SK-N-SH (cell line): ENCODE measurements at places on chromosomes 2 and 18. TPM values are rescaled to one million over a fixed set of nuclear protein-coding genes. Genes with fewer than 3 reads are reported as not detected.

Gene ESCO1
- polyA plus RNA-seq: 2.2 and 2.7 TPM in 2 replicates

DNA sequence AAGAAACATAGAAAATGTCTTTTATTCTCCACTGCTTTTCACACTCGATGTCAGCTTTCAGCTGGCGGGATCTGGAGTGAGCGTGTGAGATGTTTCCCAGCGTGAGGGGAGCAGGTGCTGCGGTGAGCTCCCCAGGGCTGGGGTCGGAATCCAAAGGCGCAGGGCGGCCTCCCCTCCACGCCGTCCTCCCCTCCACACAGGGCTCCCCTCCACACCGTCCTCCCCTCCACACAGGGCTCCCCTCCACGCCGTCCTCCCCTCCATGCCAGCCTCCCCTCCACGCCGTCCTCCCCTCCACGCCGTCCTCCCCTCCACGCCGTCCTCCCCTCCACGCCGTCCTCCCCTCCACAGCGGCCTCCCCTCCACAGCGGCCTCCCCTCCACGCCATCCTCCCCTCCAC lies 26.9 kb upstream of the KCNG2 start:
- no peak overlapping the region for H3K4me3 ChIP-seq
- no peaks in the 10 kb centered on the region for H3K4me1 ChIP-seq

Gene RESP18
- polyA plus RNA-seq: not detected in 2 replicates

DNA sequence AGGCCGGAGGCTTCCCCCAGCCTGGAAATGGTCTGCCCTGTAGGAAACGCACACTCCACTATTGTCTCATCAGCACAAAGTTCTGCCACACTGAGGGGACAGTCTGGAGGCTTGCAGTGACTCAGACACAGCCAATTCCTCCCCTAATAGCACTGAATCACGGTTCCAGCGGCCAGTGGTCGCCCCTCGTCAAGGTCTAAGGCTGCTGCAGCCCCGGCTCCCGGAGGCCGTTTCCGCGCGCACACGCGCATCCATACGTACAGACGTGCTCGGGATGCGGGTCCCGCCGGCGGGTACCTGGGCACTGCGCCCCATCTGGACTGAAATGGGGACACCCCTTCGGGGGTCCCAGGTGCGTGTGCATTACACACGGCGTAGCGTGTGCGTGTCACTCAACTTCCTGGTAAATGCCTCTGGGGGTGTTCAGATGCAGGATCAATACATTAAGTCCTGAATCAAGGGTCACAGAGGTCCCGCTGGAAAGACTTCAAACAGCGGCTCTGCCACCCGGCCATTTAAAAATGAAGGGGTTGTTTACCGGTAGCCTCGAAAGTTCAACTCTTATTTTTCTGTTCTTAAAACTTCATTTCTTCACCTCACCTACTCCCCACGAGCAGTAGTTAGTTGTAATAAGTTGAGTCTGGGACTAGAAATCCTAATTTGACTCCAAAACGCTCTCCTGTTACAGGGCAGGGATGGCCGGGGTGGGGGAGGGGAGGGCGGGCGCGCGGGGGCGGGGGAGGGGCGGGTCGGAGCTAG lies 572 bp upstream of the ZNF516 start:
- H3K36me3 ChIP-seq: no peaks in the 10 kb centered on the region
- H3K27me3 ChIP-seq: no peaks in the 10 kb centered on the region; the same call in 1 of the 2 replicates
- H3K4me1 ChIP-seq: peaks cover 11% of the 10 kb centered on the region; the same call in 1 of the 2 replicates
- DNase-seq: peak; percentile 59
- H3K27ac ChIP-seq: peak overlapping the region; percentile 81

- no peaks in the 10 kb centered on the region for H3K4me1 ChIP-seq
- no peaks in the 10 kb centered on the region for H3K36me3 ChIP-seq
- H3K27ac ChIP-seq: no peak overlapping the region
- H3K27me3 ChIP-seq: no peaks in the 10 kb centered on the region
- no peak overlapping the region for H3K4me3 ChIP-seq
These were observed 155.4 kb upstream of the FSIP2 start for GRCh38 chr2:185583058-185583816.

DNA sequence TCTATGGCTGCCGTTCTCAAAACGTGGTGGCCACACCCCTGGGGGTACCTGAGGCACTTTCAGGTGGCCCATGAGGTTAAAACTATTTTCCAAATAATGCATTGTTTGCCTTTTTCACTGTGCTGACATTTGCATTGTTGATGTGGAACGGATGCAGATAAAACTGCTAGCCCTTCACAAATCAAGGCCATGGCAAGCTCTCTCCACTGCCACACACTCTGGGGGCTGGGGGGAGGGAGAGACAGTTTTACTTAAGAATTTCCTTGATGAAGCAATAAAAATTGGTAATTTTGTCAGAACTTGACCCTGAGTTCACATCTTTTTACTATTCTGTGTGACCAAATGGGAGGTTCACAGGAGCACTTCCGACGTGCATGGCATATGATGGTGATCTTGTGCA lies 22.0 kb upstream of the TGIF1 start:
- no peak overlapping the region for H3K4me3 ChIP-seq
- H3K27me3 ChIP-seq: no peaks in the 10 kb centered on the region
- DNase-seq: no peak
- H3K4me1 ChIP-seq: no peaks in the 10 kb centered on the region
- H3K36me3 ChIP-seq: no peaks in the 10 kb centered on the region
- H3K27ac ChIP-seq: no peak overlapping the region

DNA sequence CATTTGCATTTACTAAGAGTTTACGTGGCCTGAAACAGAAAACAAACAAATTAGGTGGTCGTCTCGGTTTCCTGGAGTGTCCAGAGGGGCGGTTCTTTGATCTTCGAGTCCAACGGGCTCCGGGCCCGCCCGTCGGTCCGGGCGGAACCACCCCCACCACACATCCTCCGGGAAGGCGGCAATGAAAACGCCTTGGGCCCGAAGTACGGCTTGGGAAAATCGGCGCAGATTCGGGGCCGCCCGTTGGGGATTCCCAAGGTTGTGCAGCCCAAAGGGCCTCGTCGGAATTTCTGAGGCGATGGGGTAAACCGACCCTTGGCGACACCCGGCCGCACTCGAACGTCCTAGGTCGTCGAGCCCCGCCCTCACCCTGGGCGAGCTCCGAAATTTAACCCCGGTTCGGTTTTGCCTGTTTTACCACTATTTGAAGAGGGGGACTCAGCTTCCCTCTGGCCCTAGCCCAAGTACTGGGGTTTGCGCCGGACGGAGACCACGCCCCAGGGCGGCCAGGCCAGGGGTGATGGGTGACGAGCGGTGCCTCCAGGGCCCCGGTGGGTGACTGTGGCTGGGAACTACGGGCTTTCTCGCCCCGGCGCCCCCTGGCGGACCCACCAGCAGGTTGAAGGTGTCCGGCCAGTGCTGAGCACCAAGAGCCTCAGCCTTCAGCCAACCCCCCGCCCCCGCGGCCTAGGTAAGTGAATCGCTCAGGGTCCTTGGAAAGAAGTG lies 1.9 kb upstream of the CFAP53 start:
- H3K4me3 ChIP-seq: no peak overlapping the region
- H3K36me3 ChIP-seq: peaks cover 59% of the 10 kb centered on the region
- DNase-seq: peak; percentile 51
- H3K27ac ChIP-seq: no peak overlapping the region

- no peak overlapping the region for H3K27ac ChIP-seq
- no peaks in the 10 kb centered on the region for H3K27me3 ChIP-seq
- DNase-seq: peak; percentile 42
- H3K36me3 ChIP-seq: no peaks in the 10 kb centered on the region
These were observed 38.4 kb downstream of the C1QL2 start for GRCh38 chr2:119119999-119120756.

DNA sequence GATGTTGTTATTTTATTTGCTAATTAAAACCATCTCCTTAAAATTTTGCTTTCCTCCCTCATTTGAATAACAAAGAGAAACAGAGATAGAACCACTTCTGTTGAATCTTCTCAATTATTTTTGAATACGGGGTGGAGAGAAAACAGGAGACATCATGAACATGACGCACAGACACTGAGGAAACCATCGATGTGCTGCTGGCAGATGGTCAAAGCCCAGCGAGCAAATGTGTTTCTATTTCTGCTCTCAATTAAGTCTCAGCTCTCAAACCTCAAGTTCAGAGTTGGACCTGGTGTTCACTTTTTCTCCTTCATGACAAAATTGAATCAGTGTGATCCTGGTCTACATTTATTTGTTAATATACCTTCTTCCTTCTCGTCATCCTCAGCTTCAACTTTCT lies 36.1 kb upstream of the TWIST2 start:
- no peak overlapping the region for H3K27ac ChIP-seq
- no peak overlapping the region for H3K4me3 ChIP-seq
- H3K27me3 ChIP-seq: no peaks in the 10 kb centered on the region
- no peaks in the 10 kb centered on the region for H3K36me3 ChIP-seq
- no peak for DNase-seq
- H3K4me1 ChIP-seq: no peaks in the 10 kb centered on the region

GRCh38 chr2:147968571-147968970 lies 52.0 kb downstream of the ORC4 start:
- H3K4me1 ChIP-seq: no peaks in the 10 kb centered on the region
- no peaks in the 10 kb centered on the region for H3K27me3 ChIP-seq
- no peak overlapping the region for H3K4me3 ChIP-seq
- no peak for DNase-seq
- no peak overlapping the region for H3K27ac ChIP-seq

DNA sequence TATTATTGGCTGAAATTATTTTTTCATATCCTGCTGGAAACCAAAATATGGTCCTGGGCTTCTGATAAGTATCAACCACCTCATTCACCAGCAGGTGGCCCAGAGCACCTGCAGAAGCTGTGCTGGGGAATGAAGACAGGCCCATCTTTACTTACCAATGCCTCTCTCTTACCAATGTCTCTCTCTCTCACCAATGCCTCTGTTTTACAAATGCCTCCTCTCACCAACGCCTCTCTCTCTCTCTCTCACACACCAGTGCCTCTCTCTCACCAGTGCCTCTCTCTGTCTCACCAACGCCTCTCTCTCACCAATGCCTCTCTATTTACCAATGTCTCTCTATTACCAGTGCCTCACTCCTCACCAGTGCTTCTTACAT lies 2.3 kb upstream of the MAL start:
- no peak overlapping the region for H3K4me3 ChIP-seq
- H3K27me3 ChIP-seq: peaks cover 83% of the 10 kb centered on the region
- H3K4me1 ChIP-seq: no peaks in the 10 kb centered on the region
- no peak overlapping the region for H3K27ac ChIP-seq

DNA sequence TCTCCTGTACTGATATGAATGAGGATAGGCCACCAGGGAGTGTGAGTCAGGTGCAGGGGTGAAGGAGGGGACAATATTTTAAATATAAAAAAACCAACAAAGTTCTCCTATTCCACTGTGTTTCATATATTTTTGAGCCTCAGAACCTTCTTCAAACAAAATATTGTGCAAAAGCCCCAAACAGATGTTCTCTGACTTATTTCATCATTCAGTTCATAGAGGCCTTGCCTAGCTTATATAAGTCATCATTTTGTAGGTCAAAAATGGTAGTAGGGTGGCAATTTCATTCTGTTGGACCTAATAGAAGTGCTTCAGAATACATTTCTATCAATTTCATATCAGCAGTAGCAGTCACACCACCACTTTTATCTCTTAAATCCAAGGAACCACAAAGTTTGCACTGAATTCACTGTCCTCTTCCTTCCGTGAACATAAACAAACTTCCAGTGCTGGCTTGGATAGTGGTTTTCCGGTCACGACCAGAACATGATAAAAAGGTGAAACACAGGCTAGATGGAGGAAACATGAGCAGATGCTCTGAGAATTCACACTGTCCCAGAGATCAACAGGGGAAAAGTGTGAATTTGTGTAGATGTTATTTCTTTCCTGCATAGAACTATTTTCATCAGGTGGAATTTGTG lies 99.1 kb downstream of the EN1 start:
- H3K36me3 ChIP-seq: no peaks in the 10 kb centered on the region
- H3K27ac ChIP-seq: no peak overlapping the region
- H3K4me3 ChIP-seq: no peak overlapping the region
- DNase-seq: no peak
- H3K27me3 ChIP-seq: no peaks in the 10 kb centered on the region; the same call in 1 of the 2 replicates
- no peaks in the 10 kb centered on the region for H3K4me1 ChIP-seq
